ENCODE measurements at places on chromosomes 1 and 21.
A peak's percentile ranks its signal among the peaks of the same experiment; 100 is the strongest.

DNA sequence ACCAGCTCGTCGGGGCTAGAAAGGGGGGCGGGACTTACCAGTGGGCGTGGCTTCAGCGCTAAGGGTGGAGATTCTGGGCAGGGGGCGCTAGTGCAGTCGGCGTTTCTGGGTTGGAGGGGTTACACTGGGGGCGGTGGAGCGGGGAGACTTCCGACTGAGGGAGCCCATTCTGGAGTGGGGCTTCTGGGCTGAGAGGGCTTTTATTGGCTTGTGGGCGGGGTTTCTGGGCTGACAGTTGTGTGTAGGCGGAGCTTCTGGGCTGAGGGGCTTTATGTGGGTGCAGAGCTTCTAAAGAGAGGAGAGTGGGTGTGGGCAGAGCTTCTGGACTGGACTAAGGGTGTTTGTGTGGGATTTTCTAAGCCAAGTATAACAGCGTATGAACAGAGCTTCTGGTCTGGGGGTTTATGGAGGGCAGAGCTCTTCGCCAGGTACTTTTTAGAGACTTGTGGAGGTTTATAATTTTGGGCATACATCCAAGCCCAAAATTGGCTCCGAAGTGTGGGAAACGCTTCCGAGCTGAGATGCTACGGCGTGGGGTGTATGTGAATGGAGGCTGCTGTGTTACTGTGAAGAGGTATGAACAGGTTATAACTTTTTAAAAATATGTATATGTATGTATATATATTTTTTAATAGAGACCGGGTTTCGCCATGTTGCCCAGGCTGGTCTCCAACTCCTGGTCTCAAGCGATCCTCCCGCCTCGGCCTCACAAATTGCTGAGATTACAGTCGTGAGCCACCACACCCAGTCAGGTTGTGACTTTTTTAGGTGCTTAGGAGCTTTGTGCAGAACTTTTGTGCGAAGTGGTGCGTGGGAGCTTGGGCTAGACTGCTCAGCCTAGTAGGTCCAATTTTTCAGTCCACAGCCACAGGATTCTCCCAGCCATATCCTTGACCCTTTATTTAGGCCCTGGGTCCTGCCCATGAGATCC, 825 bp downstream of the TMEM39B start:
- no peak for DNase-seq

GRCh38 chr1:151549199-151549598, 9.1 kb downstream of the TUFT1 start:
- DNase-seq = no peak

DNA sequence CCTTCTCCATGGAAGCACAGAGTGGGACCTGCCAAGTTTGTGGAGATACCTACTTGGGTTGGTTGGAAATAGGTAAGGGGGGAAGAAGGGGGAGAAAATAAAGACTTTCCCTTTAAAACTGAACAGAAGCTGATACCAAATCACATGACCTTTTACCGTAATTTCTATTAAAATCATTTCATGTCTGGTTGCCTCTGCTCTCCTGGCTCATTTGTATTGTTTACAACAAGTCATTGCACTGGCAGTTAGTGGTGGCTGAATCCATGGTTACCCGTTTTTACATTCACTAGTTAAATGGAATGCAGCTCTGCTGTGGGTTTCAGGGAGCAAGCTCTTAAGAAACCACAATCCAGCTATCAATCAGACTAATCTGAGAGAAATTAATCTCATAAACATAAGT, 353.7 kb upstream of the ESRRG start:
- DNase-seq = no peak

GRCh38 chr1:246483569-246483933, 23.5 kb downstream of the SMYD3 start:
- DNase-seq = no peak

GRCh38 chr1:224579526-224579925, 36.6 kb upstream of the CNIH3 start:
- peak; percentile 4 for DNase-seq

DNA sequence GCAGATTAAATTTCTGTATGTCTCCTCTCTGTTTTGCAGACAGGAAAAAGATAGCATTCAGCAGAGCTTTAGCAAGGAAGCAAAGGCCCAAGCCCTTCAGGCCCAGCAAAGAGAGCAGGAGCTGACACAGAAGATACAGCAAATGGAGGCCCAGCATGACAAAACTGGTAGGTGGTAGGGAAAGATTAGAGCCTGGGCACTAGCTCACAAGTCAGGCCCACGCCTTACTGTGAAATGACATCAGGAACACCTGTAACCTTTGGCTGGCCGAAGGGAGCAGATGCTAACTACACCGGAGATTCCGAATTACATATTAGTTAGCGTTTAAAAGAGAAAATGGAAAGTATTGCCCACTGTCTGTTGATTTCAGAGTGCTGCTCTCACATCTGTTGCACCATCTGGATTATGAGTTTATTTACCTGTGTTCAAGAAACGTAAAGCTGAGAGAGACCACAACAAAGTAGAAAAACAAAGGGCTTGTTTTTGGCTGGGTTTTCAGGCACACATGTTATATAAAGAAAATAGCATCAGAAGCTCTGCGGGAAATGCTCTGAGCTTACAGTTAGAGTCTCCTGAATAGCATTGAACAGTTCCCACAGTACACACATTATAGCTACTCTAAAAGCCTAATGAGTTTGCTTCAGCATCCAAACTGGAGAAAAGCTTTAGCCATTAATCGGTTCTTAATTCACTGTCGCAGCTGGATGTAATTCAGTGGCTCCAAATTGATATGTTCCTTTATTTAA, 160.0 kb downstream of the SDCCAG8 start:
- no peak for DNase-seq

DNA sequence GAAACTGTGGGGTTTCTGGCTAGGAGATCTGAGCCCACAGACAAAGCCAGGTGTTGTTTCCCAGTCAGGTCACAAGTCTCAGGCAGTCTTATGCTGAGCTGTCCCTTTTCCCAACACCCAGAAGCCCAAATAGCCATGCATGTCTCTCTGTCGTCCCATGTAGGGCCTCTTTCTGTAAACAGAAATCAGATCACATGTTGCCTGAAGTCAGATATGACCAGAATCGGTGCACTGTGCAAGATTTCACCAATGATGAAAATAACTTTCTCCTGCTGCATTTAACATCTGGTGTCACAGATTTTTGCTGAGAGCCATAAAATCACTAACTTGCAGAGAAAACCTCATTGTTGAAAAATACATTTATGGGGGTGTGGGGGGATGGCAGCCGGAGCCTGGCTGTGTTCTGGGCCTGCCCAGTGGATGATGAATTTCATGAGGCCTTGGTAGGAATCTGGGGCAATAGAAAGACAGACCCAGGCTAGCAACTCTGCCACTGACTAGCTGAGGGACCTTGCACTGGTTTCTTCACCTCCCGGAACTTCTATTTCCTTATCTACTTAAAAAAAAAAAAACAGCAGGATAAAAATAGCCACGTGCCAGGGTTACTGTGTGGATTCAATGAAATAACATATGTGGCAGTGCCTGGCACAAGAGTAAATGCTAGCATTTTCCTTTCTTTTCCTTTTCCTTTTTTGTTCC, 158.8 kb upstream of the NFIA start:
- DNase-seq = no peak

- no peak for DNase-seq
Observed at GRCh38 chr21:25385341-25385740, 221.9 kb downstream of the MRPL39 start.

DNA sequence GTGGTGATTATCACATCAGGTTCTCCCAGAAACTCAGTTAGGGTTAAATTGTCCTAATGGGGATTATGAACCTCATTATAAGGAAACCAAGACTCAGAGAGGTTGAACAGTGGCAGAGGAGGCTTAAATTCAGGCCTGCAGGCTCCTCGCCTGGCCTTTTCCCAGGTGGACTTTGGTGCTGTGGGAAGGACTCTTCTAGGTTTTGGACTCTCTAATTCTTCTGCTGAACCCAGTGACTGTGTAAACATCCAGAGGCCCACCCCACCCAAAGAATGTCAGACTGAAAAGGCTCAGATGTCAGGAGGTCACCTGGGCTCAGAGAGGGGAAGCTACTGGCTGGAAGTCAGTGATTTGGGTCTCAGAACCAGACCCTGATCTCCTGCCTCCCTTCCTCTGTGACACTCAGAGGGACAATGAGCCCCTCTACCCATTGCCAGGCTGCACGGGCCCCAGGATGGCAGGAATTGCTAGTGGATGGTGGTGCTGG, 2.5 kb downstream of the ZNF362 start:
- DNase-seq = no peak

DNA sequence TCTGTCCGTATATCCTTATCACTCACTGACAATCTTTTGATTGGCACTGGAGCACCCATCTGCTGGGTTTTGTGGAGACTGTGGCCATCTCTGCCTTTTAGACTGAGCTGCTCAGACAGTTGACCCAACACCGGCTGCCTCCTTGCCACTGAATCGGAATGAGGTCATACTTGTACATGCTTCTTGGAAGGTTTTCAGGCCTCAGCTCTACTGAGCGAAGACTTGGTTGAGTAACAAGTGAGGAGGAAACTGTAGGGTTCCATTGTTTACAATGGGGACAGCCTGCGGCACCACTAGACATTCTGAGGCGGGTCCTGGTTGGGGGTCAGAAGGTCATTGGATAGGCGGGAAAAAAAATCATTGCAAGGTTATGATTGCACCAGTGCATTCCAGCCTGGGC, 320.3 kb downstream of the KIF26B start:
- DNase-seq = no peak
